Fibroblast of skin of right biceps (primary cell): ENCODE measurements at places on chromosomes 6 and 20.
A peak's percentile ranks its signal among the peaks of the same experiment; 100 is the strongest.

DNA sequence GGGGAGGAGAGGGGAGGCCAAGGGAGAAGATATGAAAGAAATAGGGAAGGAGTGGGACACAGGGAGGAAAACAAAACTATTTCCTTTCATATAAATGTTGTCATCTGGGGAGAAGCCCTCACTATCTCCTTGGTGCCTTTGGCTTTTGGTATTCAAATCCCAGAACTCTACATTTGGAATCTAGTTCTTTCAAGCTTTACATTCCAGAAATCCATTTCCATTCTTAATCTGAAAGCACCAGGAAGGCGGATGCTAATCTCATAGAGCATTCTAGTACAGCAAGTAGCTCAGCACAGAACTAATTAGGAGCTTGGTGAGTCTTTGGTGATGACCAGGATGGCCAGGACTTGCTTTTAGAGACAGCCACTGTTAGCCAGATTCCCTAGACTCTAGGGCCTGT lies 177.9 kb downstream of the KIF16B start:
- no peak for DNase-seq

- DNase-seq, result no peak
Measured at GRCh38 chr6:43033496-43034189, 12.2 kb downstream of the RRP36 start.

- DNase-seq, result peak; percentile 93
Measured at GRCh38 chr6:158654498-158654897, 4.6 kb downstream of the SYTL3 start.

DNA sequence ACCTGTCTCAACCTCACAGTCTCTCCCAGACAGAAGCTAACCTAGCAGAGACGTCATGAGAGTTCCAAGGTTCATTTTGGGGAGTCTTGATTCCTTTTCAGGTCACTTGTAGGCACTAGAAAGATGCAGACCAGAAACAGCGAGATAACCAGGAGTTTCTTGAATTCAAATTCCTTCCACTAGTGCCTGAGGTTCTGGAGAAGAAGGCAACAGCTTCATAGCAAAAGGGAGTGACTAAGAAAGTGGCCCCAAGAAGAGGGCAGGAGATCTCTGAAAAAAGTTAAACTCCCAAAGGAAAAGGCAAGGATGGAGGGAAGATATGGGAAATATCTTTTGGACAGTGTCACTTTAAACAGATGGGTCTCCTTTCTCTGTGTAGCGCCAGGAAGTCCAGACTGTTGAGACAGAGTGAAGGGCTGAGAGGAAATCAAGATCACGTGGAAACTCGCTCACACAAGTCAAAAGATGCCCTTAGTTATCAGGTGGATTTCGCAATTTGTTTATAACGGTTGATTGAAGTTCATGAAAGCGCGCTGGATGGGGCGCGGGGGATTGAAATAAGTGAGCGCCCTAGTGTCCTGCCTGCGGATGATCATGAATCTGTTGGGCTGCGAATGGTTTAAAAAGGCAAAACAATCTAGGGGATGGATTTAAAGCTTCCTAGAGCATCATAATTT lies 4.8 kb upstream of the PRSS16 start:
- no peak for DNase-seq

- DNase-seq, result no peak
Measured at GRCh38 chr20:58233881-58234528, 5.6 kb upstream of the ANKRD60 start.

DNA sequence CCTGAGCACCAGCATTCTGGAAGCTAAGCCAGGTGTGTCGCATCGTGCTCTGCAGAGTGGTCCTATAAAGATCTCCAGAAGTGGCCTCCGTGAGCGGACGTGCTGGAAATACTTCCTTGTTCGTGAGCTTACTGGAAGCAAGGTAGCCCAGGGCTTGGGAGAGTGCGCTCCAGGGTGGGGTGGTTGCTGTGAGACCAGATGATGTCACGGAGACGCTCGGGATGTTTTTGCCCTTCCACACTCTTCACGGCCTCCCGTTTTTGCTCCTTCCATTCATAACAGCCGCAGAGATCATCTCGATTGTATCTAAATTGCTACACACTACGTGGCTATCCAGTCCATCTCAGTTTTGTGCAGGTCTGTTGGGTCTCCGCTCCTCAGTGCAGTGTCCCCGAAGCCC lies 373.4 kb downstream of the THBS2 start:
- no peak for DNase-seq

GRCh38 chr6:118319416-118319815 lies 228.7 kb upstream of the PLN start:
- DNase-seq, result no peak

DNA sequence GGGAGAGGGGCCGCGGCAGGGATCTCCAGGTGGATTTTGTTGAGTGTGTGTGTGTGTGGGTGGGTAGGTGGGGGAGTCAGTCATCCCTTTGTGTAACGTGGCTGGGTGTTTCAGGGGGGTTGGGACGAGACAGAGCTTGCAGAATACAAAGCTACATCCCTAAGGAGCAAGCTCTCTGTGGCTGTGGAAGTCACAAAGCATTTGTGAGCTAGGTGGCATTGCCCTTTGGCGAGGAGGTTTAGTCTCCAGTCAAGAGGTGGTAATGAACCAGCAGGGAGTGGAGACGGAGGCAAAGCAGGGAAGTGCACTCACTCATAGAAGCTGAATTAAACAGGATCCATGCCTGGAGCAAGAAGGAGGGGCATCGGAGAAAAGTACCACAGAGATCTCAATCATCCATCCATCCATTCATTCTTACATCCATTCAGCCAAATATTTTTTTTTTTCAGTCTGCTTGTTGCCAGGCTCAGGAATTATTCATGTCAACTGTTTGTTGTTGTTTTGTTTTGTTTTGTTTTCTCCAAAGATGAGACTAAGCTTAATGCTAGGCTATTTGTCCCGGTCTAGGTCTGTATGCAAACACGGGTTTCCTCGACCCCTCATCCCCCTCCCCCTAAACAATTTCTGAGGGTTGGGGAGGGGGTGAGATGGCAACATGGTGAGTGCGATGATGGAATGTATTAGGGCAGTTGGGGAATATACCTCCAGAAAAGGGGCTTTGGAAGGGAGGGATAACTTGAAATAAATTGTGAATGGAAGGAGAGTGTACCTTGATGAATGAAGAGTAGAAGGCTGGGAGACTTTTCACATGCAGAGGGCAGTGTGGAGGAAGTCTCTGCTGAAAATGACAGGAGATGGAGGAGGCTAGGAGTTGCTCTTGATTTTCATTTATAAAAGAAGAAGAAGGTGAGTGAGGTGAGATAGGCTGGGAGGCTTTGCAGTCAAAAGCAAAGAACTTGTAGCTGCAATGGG lies 1.0 kb downstream of the HCRTR2 start:
- DNase-seq, result no peak

GRCh38 chr6:3844097-3844463 lies 5.1 kb upstream of the FAM50B start:
- peak; percentile 85 for DNase-seq

- DNase-seq, result peak; percentile 86
Measured at GRCh38 chr6:12014027-12014872, 2.1 kb downstream of the HIVEP1 start.

- DNase-seq, result no peak
Measured at GRCh38 chr6:1486387-1486786, 97.0 kb downstream of the FOXF2 start.

- DNase-seq, result no peak
Measured at GRCh38 chr20:53873230-53873604, 197.2 kb downstream of the BCAS1 start.

DNA sequence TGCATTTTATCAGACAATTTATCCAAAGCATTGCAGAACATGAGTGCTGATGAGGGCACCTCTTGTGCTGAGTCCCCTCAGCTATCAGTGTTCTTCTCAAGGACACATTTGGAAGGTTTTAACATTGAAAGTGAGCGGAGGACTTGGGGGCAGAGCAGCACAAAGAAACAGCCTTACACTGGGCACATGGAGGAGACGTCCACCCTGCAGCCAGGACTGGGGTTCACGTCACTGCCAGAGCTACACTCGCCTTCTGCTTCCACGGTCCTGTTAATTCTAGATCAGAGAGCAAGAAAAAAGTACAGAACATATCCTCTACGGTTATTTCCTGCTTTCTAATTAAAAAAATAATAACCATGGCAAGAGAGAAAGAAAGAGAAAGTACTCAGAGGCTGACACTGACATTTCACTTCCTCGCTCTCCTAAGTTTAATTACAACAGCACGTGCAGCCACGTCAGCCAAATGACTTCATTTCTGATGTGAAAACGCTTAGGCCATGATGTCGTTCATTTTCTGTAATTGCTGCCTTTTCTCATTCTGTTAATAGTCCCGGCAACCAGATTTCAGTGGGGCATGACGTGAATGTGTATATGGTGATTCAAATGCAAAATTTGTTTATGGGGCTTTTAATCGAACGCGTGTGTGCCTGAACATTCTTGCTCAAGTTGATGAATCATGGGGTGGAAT lies 5.1 kb downstream of the PRND start:
- peak; percentile 79 for DNase-seq

DNA sequence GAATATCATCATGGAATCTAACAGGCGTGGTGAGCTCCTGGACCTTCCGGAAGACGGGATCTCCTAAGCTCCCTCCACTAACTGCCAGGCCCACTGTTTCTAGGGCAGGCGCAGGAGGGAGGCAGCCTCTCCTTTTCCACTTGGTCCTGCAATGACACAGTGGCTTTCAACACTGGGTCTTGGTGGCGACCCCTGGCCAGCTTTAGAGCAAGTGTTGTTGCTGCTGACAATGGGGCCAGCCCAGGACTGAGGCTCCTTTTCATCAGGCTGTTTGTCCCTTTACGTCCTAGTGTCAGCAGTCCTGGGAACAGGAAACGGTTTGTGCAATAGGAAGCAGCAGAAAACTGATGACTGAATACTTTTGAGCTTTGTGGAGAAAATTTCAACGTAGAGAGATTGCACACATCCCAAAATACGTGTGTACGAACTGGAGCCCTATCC lies 9.7 kb upstream of the QKI start:
- no peak for DNase-seq

- peak; percentile 91 for DNase-seq
Measured at GRCh38 chr6:25992413-25993340, 30.1 kb downstream of the TRIM38 start.

DNA sequence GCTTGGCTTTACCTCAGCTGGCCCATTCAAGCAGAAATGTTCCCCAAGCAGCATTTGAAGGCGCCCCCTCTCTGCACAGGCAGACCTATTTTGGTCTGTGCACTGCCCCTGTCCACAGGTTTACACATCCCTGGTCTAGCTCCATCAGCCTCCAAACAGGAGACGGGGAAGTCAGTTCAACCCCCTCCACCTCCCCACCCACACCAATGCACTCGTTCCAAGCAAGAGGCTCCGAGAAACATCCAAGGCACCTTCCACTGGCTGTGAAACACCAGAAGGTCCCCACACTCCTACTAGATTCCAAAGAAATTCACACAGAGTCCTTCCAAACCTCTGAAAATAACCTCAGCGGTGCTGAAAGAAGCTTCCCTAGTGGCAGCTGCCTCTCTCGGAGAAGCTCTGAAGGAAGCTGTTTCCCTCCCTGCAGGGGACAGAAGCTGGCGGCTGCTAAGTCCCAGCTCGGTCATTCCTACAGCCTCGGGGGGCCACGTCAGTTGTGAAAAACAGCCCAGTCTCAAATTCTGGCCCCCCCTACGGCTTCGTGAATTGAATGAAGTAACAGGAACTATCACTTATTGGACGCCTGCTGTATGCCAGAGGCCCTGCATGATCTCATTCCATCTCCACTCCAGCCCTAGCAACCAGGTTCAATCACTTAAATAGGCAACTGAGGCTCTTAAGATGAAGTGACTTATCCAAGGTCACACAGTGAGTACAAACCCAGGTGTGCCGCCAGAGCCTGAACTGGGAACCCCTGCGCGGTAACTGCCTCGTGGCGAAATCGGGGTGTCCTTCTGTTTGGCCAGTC lies 815 bp downstream of the SPATA2 start:
- DNase-seq, result no peak

- DNase-seq, result no peak
Measured at GRCh38 chr6:52328729-52329128, 33.2 kb upstream of the PAQR8 start.

DNA sequence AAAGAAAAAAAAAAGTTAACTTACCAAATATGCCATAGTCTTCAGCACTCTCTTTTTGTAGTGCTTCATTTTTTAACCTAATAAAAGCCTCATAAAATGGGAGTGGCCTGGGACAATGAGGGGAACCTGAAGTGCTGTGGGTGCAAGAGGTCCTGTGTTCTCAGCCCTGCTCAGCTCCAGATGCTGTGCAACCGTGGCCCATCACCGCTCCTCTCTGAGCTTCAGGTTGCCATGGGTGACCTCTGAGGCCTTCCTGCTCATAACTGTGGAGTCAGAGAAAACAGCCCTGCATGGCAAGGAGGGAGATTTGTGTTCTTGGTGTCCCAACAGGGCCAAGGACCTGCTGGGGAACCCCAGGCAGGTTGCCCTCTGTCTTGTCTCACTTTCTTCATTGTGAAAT lies 10.0 kb downstream of the TCF15 start:
- DNase-seq, result no peak
